Activated T-cell treated with anti-CD3 and anti-CD28 coated beads, Interleukin-2, amount 50 U/mL, for 72 hours (primary cell): ENCODE measurements at places on chromosomes 1 and 21. TPM values are rescaled to one million over a fixed set of nuclear protein-coding genes. Genes with fewer than 3 reads are reported as not detected.

- DNase-seq = no peak
Measured at GRCh38 chr1:30028939-30029338, 694.4 kb downstream of the MATN1 start.

OR6N1 gene
- not detected for total RNA-seq

- DNase-seq = no peak
Measured at GRCh38 chr1:113040041-113040440, 33.0 kb upstream of the LRIG2 start.

DNA sequence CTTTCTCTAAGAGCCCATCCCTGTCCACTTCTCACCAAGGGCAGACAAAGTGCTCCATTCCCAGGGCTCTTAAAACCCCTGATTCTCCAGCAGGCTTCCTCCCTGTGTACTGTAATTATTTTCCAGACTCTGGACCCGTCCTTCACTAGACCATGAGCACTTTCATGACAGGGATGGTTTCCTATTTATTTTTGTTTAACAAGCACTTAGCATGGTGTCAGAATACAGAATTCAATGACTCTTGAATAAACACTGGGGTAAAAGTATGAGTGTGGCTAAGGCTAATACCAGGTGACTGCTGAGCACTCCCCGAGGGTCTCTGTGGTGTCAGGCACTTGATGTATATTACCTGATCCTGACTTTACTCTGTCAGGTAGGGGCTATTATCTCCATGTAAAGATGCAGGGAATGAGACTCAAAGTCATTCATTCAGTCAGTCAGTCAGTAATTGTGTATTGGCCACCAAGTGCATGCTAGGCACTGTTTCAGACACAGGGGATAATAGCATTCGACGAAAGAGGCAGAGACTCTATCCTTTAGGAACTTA, 47.2 kb downstream of the C1orf21 start:
- DNase-seq = no peak

- peak; percentile 58 for DNase-seq
Measured at GRCh38 chr1:244969355-244970235, 105.3 kb upstream of the HNRNPU start.

DNA sequence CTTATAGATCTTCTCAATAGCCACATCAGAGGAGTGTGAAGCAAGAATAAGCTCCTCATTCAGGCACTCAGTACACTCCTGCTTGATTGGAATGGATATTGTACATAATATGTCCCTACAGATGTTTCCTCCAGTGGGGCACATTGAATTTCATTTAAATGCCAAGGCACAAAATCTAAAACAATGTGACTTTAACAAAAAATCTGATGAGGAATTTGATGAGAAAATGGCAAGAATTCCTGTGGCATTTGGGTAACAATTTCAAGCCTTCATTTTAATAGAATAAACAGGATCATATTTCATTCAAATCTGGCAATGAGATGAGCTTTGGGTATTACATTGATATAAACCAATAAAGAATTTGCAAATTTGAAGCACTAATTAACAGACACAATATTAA, 307.7 kb upstream of the PKN2 start:
- DNase-seq = no peak

ESRRG gene
- not detected for total RNA-seq

DNA sequence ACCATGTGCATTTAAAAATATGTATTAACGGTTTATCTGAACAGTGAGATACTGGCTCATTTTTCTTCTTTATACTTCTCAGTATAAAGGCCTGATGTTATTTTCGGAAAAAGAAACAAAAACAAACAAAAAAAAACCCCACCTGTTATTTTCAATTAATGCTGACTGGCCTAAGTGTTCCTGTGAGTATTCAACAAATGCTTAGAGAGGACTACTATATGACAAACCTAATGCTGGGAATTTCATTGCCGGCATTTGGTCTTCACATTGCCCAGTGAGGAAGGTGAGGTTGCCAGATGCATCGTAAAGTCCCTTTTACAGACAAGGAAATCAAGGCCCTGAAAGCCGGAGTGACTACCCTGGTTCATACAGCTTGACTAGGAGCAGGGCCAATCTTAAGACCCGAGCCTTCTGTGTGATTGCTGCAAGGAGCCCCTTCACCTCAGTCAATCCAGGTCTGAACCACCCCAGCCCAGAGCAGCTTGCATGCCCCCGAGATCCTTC, 599 bp downstream of the MRPL24 start:
- DNase-seq = peak; percentile 25

GRCh38 chr1:246117066-246117791, 389.9 kb downstream of the SMYD3 start:
- DNase-seq = peak; percentile 37

DNA sequence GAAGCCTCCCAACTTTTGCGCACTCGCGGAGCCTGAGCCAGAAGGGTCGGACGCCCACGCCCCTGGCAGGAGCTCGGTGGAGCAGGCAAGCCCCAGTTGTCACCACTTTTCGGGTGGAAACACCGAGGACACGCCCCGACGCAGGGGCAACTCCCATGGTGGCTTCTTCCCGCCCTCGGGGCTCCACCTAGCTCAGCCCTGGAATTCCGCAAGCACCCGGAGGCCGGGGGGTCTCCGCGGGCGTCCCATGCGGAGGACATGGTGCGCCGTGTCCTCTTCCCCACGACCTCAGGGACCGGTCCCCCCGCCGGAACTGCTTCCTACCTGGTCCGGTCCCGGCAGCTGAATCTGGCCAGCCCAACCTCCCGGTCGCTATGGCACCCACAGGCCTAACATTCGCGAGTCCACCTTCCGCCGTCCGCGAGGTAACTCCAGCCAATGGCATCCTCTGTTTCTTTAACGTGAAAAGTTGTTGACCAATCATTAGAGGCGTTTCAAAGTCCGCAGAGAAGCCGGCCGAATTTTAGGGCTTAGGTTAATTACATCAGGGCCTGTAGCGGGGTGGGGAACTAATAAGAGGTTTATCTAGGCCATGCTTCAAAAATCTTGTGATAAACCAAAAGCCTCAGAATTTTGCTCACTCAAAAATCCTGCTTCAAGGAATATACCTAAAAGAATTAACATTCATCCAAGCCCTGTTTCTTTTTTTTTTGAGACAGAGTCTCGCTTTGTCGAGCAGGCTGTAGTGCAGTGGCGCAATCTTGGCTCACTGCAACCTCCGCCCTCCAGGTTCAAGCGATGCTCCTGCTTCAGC, at the start of gene STPG1:
TSS of gene STPG1 (minus strand) at position 433 of the 814 bp plus-strand sequence. CDS start 12,394 bp downstream, outside the sequence.
- DNase-seq = peak; percentile 88

- no peak for DNase-seq
Measured at GRCh38 chr1:162476620-162477019, 21.0 kb upstream of the UHMK1 start.

NCAM2 gene
- total RNA-seq = not detected

INAVA gene
- not detected for total RNA-seq
